ENCODE measurements at places on chromosomes 5 and 9.

- DNase-seq = no peak
Observed at GRCh38 chr9:106420511-106420944, 442.4 kb upstream of the ZNF462 start.

DNA sequence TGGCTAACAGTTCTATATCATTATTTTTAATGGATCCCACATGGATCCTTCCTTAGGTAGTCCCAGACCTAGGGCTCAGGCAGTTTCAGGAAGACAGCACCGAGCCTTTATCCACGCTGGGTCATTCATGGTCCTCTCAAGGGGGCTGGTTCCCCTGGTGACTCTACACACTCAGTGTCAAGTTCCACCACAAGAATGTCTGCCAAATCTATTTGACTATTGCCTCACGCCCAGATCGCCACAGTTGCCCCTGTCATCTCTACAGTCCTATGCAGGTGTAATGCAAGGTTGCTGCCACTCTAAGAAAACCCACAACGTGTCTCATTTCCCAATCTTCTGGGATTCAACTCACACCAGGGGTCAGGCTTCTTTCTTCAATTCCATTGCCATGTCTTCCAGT is 8.0 kb upstream of the ZNF366 start:
- DNase-seq = no peak

- no peak for DNase-seq
Observed at GRCh38 chr5:72383726-72384125, 63.6 kb downstream of the PTCD2 start.

DNA sequence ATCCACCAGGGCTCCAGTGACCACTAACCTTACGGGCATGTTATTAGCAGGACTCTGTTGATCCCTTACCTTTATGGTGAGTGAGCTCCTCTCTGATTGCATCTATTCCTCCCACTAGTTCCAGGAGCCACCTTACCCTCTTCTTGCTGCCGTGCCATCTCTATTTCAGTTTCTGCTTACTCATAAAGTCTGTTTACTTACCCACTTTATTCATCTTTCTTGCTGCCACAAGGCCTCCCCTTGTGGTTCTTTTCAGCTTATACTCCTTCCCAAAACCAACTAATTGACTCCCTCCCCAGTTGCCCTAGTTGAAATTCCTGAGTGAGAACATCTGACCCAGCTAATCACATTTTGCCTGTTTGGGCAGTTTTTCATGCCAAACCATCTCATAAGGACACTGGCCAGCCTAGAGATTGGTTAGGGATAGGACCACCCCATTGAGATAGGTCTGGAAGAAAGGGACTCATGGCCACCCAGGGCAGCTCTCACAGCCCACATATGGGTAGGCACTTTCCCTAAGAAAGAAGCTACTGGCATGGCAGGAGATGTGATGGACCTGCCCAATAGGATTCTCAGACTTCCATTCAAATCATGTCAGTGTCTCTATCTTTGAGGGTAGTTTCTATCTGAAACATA is 412.7 kb downstream of the EFNA5 start:
- DNase-seq = no peak

GRCh38 chr9:84598921-84599636 is 70.5 kb upstream of the NTRK2 start:
- DNase-seq = no peak

DNA sequence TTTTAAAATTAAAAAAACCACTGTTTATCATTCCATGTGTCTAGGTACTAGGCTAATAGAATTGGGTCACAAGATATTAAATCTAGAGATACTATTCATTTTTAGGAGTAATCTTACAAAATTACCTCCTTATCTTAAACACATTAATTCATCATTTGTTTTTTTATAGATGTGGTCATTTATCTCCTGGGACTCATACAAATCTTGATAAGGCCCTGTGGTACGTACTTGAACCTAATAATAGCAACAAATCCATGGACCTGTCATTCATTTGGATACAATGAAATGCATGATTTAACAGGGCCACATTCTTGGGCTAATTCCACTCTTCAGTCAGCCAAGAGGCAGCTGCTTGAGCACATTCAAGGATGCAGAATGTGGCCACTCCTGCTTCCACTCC is 66.4 kb upstream of the MARCHF11 start:
- DNase-seq = no peak

GRCh38 chr5:78782728-78783127 is 134.2 kb upstream of the LHFPL2 start:
- no peak for DNase-seq

DNA sequence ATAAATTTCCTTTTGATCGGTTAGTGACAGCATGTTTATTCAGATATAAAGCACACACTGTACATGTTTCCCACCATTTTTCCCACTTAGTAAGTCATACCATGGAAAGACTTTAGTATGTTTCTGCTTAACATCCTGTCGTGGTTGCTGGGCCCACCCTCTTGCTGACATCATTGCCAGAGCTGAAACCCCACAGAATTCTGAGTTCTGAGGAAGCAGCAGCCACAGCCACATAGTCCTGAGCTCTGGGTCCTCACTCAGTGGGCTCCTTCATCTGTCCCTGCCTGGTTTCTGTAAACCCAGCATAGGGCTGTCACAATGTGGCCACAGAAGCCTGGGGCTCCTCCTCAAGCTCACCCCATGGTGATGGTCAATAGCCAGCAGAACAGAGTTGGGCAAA is 441.5 kb downstream of the ENC1 start:
- DNase-seq = no peak

- DNase-seq = no peak
Observed at GRCh38 chr5:173662581-173663351, 46.3 kb upstream of the BOD1 start.

- no peak for DNase-seq
Observed at GRCh38 chr9:5825223-5825622, 7.7 kb downstream of the ERMP1 start.

- DNase-seq = no peak
Observed at GRCh38 chr5:167813389-167813788, 478.1 kb upstream of the WWC1 start.

GRCh38 chr5:54390015-54390414 is 65.5 kb upstream of the HSPB3 start:
- no peak for DNase-seq

DNA sequence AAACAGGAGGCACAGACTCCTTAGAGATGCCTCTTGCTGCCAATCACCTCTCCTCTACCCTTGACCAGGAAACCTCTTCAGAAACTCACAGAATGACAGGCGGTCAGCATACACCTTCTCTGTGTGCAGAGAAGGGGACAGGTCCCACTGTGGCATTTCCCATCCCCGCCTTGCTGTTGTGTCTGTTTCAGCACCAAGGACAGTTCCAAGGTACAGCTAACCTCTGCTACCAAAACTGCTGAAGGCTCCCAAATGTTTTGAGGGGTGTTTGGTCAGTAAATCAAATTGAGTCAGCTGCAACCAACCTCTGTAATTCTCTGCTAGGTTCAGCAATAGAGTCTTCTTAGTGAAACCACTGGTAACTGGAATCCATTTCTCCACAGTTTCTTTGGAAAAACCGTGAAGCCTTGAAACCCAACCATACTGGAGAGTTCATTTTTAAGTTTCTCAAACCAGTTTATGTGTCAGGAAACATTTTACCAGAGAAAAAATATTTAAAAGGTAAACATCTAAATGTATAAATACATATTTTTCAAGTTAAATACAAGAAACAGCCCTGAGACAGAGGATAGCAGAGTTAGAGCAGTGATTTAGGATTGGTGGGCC is 122.0 kb downstream of the DRD1 start:
- peak; percentile 1 for DNase-seq

DNA sequence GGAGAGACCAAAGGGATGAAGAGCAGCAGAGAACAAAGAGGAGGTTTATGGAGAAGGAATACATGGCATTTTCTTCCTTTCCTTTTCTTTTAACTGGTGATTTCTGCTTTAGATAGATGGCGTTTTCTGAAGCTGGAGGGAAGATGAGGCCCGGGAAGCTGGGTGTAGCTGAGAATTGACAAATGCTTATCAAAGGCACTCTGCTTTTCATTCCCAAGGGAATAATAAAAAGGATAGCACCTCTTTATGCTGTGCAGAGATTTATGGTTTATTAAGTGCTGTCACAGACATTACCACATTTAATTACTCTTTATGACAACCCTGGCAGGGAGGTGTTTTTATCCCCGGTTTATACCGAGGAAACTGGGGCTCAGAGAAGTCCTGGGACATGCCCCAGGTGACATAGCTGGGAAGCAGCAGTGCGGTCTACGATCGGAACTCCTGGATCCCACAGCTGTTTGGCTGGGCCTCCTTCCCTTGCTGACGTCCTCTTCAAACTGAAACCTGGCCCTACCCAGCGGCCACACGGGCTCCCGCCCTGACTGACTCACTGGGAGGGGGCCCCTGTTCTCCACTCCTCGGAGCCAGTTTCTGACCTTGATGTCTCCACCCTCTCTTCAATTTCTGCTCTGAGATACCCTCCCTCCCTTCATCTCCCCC is 8.2 kb upstream of the EPB41L4B start:
- no peak for DNase-seq

GRCh38 chr5:114649878-114650277 is 288.0 kb downstream of the KCNN2 start:
- no peak for DNase-seq

DNA sequence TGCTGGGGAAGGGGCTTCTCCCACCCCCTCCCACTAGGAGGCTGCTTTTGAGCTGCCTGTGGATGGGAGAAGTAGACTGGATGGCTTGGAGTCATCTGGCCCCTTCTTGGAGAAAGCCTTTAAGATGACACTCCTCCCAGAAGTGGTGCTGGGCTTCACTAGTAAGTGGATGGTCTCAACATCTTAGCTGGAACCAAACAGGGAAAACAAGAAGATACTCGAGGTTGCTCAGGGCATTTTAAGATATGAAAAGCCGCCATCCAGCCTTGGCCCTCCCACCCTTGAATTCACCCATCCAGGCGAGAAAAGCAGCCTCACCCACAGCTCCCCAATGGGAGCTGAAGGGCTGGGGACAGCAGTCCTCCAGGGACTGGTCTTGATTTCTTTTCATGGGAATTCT is 7.8 kb upstream of the SMIM32 start:
- DNase-seq = no peak

- no peak for DNase-seq
Observed at GRCh38 chr9:94554439-94555331, at the start of gene PCAT7. TSS of gene PCAT7 (plus strand) at chr9:94555083.

- no peak for DNase-seq
Observed at GRCh38 chr9:99349870-99350269, 127.8 kb downstream of the SEC61B start.

- DNase-seq = no peak
Observed at GRCh38 chr5:38666668-38667498, 110.4 kb upstream of the LIFR start.

GRCh38 chr5:170151097-170151831 is 45.6 kb downstream of the FOXI1 start:
- no peak for DNase-seq

DNA sequence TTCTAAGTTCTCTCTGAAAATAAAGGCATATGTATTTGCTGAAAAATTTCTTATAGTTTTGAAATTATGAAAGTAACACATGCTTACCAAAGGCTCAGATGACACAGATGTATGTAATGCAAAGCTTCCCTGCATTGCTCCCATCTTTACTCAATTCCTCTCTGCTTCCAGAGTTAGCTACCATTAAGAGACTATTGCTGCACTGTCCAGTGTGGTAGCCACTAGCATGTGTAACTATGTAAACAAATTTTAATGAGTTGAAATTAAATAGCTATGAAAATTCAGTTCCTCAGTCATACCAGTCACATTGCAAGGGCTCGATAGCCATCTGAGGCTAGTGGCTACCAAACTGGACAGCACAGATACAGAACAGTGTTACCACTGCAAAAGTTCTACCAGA is 17.9 kb downstream of the FRMD3 start:
- no peak for DNase-seq

- DNase-seq = no peak
Observed at GRCh38 chr5:143550986-143551630, 147.6 kb upstream of the NR3C1 start.

GRCh38 chr5:10351199-10351905 is 2.1 kb upstream of the MARCHF6 start:
- DNase-seq = no peak

DNA sequence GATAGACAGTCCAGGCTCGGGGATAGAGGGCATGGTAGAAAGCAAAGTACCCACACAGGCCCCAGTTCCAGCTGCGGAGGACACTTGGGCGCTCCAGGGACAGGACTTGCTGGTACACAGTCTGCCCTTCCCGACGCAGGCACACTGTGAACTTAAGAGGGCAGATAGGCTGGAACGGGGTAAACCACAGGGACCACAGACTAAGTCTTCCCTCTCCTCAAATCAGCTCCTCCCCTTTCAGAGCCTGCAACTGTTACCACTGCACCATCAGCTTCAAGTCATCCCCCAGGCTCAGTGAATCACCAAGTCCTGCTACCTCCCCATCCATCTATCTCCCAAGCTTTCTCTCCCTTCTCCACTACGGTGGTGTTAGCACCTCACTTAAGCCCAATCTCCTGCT is 7.3 kb downstream of the GBA2 start:
- DNase-seq = no peak

DNA sequence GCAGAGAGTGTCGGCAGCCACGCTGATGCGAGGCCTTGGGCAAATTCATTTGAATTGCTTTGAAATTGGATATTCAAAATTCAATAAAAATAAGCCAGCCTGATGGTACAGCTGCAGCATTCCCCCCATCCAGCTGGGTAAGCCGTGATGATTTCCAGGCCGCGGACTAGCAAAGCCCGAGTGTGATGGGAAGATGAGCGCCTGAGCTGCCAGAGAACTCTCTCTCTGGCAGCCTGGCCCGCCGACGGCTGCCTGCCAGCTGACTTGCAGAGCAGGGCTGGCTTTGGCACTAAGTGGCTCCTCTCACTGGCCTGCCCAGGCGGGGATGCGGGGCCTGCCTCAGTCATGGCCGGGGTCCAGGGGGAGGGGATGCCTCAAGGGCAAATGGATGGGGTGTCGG is 268.3 kb upstream of the WWC1 start:
- no peak for DNase-seq

DNA sequence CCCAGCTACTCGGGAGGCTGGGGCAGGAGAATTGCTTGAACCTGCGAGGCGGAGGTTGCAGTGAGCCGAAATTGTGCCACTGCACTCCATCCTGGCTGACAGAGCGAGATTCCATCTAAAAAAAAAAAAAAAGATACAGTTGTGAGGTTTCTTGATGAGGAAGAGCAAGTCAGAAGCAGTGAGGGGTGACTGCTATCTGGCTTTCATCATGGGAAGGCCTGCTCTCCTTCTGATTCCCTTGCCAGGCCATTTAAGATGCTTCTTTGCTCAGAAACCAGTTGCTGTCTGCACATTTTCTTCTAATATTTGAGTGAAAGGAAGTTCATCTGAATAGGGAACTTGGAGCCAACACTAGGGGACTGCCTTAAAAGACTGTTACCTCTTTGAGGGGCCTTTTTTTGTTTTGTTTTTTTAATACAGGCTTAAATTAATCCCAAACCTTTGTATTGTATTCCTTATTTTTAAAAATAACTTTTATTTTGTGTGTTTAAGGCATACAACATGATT is 201.9 kb downstream of the ARHGAP26 start:
- no peak for DNase-seq

DNA sequence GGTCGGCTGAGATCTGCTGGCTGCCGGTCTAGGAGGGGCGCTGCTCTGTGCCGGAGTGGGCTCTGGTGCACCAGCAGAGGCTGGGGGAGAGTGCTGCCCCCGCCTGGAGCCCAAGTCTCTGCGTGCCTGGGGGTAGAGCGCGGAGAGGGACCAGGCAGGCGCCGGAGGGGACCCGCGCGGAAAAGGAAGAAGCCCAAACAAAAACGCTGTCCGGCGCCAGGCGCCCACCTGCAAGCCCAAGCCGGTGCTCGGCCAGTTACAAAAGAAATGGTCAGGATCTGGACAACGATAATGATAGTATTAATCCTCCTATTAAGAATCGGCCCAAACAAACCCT is 571 bp upstream of the S1PR3 start:
- DNase-seq = no peak
